Effector memory CD4-positive, alpha-beta T cell (primary cell): ENCODE measurements at places on chromosomes 12 and 14.

GRCh38 chr14:37056473-37056872 lies 115.9 kb downstream of the SLC25A21 start:
- no peak for DNase-seq

DNA sequence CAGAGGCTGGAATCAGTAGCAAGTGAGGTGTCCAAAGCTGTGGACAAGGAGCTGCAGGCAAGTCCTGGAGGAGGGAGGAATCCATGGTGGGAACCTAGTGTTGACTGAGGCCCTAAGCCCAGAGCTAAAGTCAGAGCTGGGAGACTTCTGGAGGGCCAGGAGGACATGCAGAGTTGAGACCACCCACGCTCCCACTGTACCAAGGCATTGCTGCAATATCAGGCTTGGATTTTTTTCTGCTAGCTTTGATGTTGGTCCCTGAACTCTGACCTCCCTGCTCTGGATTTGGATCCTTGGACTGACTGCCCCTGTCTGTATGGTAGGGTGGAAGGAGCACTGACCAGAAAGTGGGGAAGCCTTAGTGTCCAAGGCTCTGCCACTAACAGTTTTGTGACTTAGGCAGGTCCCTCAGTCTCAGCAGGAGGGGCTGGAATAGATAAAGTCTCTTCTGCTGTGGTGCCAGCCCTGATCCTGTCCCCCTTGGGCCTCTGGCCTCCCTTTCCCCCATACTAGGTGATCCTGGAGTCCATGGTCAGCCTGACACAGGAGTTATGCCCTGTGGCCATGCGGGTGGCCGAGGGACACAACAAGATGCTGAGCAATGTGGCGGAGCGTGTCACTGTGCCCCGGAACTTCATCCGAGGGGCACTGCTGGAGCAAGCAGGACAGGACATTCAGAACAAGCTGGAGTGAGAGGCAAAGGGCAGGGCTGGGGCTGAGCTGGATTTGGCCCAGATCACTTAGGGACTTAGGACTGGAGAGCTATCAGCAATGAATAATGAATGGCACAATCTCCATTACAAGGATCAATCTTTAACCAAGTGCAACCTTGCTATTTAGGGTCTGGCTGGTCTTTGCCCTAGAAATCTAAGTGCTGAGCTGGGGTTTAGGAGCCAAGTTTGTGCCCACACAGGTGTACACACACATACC lies 9.4 kb downstream of the CARMIL3 start:
- DNase-seq = no peak

DNA sequence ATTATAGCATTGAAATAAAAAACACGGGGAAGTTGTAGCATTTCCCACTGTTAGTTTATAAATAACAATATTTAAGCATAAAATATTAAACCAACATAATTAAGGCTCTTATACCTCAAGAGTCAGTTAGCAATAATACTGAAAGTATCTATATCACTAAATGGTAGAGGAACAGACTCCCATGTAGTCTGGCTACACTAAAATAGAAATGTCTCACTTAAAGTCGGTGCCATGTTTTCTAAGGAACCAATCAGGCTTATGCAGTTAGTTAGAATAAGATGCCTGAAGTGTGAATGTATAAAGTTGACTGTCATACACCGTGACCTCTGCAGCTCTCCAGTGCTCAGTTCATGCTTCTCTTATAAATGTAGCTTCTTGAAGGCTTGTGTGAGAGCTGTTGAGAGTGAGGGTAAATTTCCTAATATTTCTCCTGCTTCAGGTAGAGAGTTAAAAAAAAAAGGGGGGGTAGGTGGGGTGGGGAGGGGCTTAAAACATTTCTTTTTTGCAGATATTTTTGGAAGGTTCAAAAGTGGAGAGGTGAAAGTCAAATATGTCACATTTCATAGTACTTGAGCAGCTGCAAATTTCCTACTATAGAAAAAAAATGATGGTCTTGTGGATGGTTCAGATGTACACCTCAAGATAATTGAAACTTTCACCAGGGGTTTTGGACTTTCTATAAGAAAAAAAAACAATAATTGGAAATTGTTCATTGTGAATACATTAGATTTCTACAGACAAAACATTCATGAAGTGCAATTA lies 64.5 kb downstream of the PTCSC3 start:
- DNase-seq = no peak

GRCh38 chr12:124717318-124717717 lies 146.3 kb downstream of the SCARB1 start:
- DNase-seq = no peak

DNA sequence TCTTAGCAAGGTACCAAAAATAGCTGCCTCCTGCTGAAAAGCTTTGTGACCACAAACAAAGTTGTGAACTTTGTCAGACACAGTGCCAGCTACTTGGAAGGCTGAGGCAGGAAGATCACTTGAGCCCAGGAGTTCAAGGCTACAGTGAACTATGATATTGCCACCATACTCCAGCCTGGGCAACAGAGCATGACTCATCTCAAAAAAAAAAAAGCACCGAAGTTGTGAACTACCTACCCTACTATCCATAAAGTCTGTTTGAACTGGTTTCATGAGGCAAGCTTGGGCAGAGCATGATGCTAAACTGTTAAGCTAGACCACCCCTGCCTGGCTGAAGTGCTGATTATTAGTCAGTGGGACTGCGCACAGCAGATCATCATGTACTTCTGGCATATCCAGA lies 75.5 kb downstream of the RAD52 start:
- DNase-seq = no peak

- DNase-seq = no peak
These were observed 115.0 kb upstream of the PPFIA2 start for GRCh38 chr12:81874166-81874565.

DNA sequence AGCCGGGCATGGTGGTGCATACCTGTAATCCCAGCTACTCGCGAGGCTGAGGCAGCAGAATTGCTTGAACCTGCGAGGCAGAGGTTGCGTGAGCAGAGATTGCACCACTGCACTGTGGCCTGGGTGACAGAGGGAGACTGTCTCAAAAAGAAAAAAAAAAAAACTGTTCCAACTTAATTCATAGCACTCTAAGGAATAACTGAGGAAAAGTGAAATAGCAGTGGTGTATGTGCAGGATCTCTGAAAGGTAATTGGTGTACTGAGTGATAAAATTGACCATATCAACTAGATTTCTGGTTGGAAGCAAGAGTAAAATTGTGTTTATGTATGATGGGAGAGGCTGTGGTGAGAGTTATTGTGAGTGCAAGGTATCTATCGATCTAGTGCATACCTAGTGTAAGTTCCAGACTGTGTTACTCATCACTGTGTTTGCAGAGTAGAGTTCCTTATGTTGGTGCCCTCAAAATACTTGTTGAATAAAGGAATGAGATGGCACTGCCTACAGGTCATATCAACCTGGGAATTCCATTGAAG lies 6.3 kb downstream of the CAND1 start:
- no peak for DNase-seq

GRCh38 chr12:62888454-62889110 lies 46.4 kb downstream of the PPM1H start:
- no peak for DNase-seq

GRCh38 chr14:101956179-101956885 lies 8.0 kb upstream of the DYNC1H1 start:
- DNase-seq = no peak

DNA sequence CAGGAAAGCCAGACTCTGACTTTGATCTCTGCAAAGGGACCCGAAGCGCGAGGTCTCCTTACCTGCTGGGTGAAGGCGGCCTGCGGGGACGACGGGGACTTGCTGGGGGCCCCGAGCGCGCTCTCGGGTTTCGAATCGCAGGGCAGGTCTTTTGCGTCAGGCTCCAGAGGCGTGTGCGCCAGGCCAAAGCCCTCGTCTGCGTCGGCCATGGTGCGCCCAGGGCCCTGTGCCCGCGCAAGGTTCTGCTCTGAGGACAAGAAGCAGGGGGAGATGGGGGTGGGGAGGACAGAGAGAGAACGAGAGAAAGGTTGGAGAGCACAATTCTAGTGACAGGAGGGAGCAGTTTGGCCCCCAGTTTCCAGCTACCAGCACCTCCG lies 2.3 kb downstream of the TBX5 start:
- DNase-seq = no peak

DNA sequence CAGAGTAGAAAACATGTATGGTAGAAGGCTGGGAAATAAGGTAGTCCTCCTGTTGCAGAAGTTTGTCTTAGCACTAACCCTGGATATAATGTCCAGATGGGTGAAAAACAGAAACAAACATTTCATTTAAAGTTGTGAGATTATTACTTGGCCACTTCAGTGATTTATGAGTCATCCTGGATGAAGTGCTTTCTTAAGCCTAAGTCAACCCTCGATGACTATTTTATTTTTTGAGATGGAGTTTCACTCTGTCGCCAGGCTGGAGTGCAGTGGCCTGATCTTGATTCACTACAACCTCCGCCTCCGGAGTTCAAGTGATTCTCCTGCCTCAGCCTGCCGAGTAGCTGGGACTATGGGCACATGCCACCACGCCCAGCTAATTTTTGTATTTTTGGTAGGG lies 10.2 kb downstream of the DLST start:
- DNase-seq = no peak

DNA sequence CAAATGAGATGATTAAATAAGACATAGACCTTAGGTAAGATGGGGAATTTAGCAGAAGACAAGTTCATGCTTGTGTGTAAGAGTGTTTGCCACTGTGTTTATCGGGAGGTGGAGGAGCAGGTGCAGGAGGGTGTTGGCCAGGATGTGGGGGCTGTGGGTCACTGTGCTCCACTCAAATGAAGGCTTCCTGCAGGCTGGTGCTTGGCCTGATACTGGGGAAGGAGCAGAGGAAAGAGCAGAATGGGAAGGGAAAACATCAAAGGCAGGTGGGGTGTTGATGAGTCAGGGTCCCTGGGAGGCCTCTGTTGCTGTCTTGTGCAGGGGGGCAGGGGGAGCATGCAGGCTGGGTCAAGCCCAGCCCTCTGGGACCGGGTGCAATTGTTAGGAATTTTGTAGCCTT lies 126.5 kb downstream of the TSPAN9 start:
- DNase-seq = no peak

DNA sequence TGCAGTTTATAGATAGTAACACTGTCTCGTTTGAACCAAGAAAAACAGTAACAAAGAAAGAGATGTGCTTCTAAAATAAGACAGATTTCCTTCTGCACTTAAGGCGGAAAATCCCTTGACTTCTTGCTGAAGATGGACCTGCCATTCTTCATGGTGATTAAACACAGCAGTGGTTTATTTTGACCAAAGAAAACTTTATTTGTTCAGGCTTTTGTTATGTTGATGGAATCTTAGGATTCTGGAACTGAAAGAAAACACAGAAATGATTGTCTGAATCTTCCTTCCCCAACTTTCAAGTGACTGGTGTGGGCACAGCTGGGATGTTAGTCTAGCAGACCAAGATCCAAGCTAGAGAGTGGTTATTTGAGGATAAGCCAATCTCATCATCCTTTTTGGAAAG lies 72.2 kb downstream of the DACT1 start:
- no peak for DNase-seq

DNA sequence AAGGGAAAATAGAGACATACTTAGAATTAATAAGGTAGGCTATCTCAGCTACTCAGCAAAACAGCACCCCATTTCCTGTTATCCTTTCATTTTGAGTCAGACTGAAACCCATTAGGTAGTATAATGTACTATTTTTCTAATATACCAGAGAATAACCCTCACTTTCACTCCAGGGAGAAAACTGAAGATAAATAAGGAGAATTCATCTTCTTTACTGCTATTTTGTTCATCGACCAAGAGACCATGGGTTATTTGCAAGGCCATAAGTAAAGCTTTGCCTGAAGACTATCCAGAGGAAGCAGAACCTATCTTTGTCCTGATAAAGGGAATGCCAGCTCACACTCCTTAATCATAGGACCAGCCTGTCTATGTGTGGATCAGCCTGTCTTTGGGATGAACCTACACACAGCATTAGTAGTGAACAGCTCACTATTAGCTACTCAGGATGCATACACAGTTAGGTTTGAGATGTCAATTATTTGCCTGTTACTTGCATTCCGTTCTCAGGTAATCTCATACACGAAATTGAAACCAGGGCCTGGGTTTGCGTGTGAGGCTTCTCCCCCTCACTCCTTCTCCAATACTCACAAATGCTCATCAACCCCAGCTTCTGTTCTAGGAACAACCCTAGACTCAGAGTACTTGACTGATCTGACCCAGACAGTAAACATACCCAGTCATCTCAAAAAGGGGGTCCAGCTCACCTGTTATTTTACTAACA lies 124.4 kb downstream of the DAD1 start:
- DNase-seq = no peak

DNA sequence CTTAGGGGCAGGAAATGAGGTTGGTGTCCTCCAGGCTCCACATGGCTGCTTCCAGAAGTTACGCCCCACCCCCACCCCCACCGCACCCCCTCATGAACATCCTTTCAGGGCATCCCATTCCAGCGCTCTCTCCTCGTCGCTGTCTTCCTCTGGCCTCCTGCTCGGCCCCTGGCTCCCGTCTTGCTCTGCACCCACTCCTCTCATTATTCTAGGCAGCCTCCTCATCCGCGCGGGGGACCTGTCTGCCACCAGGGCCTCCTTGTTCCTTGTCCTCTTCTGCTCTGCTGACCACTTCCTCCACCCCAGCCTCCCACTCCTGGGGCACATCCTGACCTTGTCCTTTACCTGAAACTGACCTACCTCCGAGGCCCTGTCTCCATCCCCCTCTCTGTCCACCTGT lies 29.8 kb upstream of the PLEKHG6 start:
- DNase-seq = no peak

DNA sequence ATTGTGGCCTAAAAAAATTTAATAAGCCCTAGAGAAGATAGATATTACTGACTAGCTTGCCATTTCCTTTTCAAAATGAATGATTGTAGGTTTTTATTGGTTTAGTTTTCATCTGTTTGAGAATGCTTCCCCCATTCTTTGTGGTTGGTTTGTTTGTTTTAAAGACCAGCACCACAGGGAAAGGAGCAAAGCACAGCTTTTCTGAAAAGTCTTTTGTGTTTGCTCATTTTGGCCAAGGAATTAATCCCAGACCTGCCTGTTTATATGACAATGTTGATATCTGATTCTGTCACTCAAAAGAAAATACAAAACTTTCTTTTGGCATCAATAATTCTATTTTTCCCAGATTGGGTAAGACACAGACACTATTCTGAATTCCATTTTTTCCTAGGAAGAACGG lies 312.5 kb upstream of the FLRT2 start:
- no peak for DNase-seq

DNA sequence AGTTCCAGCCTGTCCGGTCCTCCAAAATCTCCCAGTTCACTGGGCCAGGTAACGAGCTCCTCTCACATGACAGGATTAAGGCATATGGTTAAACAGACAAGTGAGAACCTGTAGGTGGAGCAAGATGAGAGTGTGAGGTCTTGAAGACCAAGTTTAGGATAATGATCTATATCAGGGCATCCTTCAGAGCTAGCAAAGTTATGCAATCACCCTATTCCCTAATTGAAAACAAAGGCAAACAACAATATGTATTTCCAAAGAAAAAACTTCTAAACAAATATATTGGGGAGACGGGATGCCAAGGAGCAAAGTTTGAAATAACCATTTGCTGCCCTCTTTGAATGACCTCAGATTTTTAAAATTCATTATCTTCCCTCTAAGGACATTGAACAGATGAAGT lies 571.2 kb downstream of the BCL11B start:
- DNase-seq = no peak

GRCh38 chr12:3202734-3203446 lies 125.7 kb downstream of the TSPAN9 start:
- DNase-seq = no peak
